Fibroblast of upper back skin (primary cell): ENCODE measurements at places on chromosomes 7 and 10.

DNA sequence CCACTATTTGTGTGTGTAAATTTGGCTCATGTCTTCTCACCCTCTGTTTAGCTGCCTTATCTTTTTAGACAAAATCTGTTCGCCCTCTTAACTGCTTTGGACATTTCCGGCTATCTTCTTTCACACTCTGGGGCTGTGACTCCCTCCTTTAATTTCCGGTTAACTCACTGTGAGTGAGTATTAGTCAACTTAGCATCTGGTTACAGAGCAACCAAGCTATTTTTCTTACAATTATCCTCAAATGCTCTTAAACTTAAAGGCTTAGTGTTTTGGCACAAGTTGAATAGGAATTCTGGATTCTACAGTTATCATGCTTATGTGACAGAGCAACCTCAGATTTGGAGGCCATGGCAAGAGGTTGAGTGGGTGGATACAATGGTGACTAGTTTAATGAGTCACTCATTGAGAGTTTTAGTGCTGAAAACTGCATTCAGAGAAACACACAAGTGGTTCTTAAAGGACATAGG, 177.6 kb upstream of the SEMA3A start:
- DNase-seq, result peak; percentile 91

DNA sequence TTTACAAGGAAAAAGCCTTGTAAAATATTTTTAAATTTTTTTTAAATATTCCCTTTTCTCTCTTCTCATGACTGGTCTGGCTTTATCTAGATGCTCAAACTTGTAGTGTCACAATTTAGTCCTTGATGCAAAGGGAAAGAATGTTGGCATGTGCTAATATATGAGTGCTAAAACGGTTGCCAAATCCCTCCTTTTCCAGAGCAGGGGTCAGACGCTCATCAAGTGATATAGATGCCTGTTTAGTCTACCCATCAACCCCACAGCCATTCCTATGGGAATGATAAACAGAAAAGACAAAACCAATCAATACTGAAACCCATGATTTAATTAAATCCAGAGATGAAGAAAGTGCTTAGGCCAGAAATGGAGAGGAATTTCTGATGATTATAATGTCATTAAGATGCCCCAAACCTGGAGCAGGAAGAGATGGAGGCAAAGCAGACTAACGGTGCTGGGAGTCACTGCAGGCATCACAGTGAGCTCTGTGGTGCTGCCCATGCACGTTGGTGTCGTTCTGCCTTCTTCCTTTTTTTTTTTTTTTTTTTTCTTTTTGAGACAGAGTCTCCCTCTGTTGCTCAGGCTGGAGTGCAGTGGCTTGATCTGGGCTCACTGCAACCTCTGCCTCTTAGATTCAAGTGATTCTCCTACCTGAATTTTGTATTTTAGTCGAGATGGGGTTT, 210.1 kb upstream of the STK17A start:
- DNase-seq, result peak; percentile 56

DNA sequence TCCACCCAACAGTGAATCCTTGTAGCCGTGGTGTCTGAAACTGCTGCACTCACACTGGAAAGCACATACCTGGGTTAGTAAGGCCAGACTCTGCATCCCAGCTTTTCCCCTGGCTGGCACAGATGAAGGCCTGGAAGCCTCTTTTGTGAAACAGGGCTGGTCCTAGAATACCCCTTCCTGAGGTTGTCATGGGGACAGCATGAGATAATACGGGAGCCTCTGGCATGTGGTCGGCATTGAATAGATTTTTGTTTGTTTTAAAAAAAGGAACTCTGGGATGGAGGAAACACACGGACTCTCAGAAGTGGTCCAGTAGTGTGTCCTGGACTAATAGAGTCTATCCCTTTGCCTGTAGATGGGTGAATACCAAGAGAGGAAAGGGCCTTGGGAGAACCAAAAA, 129.7 kb downstream of the TMEM178B start:
- DNase-seq, result no peak

DNA sequence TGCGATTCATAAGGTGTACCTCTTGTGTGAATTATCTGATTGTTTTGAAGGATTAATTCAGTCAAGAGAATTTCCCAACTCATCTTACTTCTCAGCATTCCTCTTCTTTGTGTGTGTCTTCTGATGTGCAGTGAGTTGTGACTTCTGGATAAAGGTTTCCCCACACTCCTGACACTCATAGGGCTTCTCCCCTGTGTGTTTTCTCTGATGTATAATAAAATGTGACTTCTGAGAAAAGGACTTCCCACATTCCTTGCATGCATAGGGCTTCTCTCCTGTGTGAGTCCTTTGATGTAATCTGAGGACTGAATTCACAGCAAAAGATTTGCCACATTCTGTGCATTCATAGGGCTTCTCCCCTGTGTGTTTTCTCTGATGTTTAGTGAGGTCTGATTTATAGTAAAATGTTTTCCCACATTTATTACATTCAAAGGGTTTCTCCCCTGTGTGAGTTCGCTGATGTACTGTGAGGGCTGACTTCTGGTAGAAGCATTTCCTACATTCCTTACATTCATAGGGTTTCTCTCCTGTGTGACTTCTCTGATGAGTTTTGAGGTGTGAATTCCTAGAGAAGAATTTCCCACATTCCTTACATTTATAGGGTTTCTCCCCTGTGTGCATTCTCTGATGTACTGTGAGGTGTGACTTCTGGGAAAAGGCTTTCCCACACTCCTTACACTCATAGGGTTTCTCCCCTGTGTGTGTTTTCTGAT, 24.2 kb downstream of the ZNF25 start:
- peak; percentile 33 for DNase-seq

DNA sequence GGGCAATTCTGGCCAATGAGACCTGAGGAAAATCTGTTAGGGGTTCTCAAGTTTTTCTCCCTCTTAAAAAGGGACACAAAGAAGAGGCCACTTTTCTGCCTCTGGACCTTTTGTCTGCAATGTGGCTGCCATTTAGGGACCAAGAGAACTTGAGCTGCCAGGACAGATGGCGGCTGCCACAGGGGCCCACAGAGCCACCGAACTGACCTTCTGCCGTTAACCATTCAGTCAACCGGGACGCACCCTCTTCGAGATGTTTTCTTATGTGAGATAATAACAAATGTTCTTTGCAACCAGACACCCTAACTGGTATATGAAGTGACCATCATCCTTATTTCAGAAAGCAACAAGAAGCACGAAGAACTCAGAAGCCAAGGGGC, 29.2 kb downstream of the GSDME start:
- DNase-seq, result no peak

DNA sequence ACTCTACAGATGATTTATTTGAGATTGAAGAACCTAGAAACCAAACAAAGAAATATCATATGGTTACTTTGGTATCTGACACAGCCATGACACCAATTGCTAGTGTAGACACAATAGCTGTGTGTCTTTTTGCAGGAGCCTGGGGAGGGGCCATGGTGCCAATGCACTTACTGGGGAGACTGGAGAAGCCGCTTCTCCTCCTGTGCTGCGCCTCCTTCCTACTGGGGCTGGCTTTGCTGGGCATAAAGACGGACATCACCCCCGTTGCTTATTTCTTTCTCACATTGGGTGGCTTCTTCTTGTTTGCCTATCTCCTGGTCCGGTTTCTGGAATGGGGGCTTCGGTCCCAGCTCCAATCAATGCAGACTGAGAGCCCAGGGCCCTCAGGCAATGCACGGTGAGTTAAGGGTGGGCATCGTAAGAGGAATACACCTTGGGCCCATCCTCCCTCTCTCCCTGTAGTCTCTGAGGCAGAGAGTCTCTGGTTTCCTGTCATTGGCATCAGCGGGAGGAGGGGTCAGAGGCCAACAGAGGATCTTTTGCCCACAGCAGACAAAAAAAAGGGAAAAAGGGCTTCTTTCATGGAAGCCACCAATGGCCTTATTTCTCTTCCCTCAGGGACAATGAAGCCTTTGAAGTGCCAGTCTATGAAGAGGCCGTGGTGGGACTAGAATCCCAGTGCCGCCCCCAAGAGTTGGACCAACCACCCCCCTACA, 1.2 kb downstream of the TMEM139 start:
- no peak for DNase-seq

GRCh38 chr10:75540357-75540966, 109.0 kb downstream of the LRMDA start:
- DNase-seq, result no peak

DNA sequence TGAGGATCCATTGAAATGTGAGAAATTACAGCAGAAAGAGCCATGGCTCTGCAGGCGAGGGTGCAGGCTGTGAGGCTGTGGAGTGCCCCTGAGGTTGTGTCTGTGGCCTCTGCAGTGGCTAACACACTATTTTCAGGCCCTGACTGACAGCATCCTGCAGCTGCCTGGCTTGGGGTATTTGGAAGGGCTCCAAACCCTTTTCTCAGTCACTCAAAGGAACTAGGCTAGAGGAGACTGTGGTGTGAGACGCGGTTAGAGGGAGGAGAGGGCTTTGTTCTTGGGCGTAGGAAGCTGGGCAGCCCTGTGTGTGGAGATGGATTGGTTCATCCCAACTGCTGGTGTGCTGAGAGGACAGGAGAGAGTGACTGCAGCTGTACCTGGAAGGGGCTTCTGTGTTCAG, 134.9 kb downstream of the RAMP3 start:
- no peak for DNase-seq

DNA sequence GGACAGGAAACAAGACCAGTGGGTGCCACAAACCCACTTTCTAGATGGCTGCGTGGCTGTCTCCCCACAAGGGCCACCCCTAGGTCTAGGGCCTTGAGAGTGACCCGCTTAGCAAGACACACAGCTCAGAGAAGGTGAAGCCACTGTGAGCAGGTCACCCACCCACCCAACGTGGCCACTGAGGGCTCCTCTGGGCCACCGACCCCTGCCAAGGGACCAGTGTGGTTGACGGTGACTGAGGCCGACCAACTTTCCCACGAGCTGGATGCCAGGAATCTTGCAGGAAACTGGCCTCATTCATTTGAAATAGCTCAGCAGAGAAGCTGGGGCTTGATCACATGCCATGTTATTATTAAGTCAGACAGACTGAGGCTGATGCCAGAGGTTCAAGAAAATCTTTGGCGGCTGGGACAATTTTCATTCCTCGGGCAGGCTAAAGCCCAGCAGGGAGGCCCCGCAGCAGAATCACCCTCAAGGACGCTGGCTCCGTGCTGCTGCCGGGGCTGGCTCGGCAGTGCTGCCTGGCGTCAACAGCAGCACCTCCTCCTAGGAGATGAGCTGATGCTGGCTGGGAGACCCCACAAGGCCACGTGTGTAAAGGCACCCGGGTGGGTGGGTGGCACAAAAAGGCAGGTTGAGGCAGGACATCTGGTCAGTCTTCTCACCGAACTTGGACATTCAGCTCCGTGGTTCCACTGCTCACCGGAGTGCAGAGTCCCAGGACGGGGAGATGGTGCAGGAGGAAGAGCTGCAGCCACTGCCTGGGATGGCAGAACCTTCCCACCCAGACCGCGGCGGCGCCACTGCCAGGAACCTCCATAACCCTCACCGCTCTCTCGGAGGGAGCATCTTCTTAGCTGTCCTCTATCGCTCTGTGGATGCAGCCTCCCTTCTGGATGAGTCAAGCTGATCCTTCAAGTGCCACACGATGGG, 57.8 kb downstream of the ZRANB1 start:
- peak; percentile 54 for DNase-seq
